ENCODE measurements at places on chromosomes 2 and 18. TPM values are rescaled to one million over a fixed set of nuclear protein-coding genes. Genes with fewer than 3 reads are reported as not detected.

LYPD6B gene
- total RNA-seq = 1.6 TPM

LAMA1 gene
- 60.7 TPM for total RNA-seq

ORMDL1 gene
- 38.4 TPM for total RNA-seq

FAM124B gene
- 4.4 TPM for total RNA-seq

TRIM54 gene
- total RNA-seq = 3.4 TPM

FOXD4L1 gene
- total RNA-seq = 0.09 TPM

TMEM17 gene
- 1.2 TPM for total RNA-seq

CGREF1 gene
- 4.0 TPM for total RNA-seq

HS6ST1 gene
- total RNA-seq = 55.1 TPM

TNFAIP6 gene
- 0.11 TPM for total RNA-seq

EML6 gene
- total RNA-seq = 2.5 TPM

EFR3B gene
- 8.9 TPM for total RNA-seq

CKAP2L gene
- 25.6 TPM for total RNA-seq

GCG gene
- 0.14 TPM for total RNA-seq

GAREM2 gene
- total RNA-seq = 18.9 TPM

SATB2 gene
- total RNA-seq = 22.1 TPM

EN1 gene
- not detected for total RNA-seq

LONRF2 gene
- total RNA-seq = 0.33 TPM

Measured in WTC11 (cell line).